ENCODE measurements at places on chromosomes 1 and 21.
A peak's percentile ranks its signal among the peaks of the same experiment; 100 is the strongest.

DNA sequence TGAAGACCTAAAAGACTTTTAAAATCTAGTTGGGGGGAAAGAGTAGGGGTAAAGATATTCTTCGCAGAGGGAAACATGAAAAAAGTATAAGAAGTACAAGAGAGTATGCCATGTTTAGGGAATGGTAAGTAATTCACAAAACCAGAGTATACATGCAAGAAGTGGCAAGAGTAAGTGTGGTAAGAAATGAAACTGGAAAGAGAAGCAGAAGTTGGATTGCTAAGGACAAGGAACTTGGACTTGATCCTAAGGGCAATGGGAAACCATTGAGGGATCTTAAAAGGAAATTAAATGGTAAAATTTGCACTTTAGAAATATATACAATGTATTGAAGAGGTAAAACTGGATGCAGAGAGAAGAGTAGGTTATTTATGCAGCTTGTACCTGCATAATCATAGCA lies 9.2 kb upstream of the ZNF644 start:
- DNase-seq = no peak

DNA sequence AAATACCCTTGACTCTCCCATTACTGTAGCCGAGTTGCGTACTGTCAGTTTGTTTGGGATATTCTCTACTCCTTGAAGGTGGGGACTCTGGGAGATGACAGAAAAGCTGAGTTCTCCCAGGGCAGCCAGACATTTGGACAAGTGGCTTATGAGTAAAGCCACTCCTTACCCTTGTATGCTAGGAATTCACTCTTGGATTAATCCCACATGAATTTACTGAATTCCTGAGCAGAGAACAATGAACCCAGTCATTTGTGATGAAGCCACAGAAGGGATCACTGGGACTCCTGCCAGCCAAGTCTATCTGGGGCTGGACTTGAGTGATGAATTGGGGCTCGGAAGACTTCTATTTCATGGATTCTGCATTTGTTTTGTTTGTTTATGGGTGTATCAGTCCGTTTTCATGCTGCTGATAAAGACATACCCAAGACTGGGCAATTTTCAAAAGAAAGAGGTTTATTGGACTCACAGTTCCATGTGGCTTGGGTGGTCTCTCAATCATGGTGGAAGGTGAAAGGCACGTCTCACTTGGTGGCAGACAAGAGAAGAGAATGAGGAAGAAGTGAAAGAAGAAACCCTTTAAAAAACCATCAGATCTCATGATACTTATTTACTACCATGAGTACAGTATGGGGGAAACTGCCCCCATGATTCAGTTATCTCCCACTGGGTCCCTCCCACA lies 25.1 kb downstream of the C1orf116 start:
- peak; percentile 98 for DNase-seq

DNA sequence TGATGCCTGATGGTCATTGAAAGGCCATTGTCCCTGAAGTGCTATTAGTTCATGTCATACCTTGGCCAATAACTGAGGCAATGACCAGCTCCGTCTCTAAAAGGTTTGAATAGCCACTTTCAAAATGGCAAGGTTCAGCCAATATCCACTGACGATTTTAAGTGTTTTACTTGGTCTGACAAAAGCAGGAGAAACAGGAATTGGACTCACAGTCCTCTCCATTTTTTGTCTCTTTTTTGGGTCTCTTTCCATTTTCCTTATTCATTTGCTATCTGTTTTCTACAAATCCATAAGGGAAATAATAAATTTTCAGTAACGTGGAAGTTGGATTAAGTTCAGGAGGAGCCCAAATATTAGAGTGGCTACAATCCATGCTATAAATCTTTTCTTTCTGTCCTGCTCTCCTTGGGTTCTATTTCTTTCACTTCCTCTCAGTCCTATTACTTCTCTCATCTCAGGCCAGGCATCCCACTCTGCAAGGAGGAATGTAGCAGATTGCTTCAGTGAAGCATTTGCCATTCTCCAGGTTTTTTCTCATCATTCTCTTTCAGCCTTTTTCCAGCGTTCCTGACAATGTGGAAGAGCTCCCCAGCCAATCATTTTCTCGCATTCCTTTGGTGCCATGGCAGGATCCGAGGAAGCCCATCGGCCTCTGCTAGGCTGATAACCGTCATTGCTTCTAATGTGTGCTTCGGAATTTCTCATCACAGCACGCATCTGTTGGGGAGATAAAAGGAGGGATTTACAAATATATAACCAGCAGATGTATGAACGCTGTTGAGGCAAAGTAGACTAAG lies 414.5 kb downstream of the ADGRL2 start:
- DNase-seq = no peak

DNA sequence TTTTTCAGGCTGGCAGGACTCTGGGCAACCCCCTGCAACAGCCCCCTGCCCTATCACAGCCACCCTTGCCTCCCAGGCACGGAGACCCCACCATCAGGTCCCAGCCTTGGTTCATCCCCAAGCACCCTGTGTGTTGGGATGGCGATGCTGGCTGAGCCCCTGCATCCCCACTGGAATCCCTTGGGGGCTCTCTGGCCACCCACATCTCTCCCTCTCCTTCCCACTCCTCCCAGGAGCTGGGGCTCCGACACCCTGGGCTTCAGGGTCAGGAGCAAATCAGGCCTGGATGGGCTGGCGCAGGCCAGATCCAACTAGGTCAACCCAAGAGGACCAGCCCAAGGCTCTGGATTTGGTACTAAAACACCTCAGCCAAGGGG lies 25.9 kb downstream of the COL6A1 start:
- no peak for DNase-seq

DNA sequence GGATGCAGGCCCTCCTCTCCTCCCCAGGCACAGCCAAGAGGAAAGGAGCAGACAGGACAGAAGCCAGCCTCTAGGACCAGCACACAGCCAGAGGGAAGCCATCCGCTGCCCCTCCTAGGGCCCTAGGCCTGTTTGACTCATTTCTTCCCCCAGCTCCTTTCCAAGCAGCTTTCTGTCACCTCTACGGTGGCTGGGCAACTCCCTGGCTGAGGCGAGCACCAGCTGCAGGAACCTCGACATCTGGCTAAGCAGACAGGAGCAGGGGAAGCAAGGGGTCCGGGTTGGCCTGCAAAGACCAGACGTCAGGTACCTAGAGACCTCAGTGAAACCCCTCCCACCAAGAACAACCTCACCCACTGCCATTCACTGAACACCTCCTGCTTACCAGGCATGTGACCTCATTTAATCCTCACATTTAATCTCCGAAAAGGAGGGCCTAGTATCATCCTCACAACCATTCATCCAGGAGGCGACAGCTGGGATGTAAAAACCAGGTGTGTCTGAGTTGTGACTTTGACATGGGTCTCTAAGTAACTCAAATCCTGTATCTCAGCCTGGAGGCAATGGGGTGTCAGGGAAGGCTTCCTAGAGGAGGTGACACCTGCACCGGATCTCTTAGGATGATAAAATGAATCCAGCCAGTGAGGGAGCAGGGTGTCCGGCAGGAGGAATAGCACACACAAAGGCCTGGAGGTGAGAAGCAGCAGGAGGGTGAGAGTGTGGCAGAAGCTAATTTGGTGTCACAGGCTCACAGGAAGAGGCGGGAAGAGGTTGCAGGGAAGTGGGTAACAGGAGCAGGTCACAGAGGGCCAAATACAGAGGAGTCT lies 5.9 kb downstream of the LRP8 start:
- no peak for DNase-seq

GRCh38 chr21:46633566-46633965 lies 1.9 kb upstream of the PRMT2 start:
- DNase-seq = no peak

DNA sequence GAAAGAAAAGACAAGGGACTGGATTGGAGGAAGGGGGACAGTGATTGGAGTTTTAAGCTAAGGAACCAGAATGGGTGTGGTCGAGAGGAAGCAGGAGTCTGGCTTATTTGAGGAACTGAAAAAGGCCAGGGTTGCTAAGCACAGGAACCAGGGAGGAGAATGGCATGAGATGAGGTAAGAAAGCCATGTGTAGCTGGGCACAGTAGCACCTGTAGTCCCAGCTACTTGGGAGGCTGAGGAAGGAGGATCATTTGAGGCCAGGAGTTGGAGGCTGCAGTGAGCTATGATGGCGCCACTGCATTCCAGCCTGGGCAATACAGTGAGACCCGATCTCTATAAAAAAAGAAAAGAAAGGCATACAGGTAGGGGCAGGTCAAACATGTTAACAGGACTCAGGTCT lies 8.1 kb upstream of the KHDRBS1 start:
- no peak for DNase-seq

DNA sequence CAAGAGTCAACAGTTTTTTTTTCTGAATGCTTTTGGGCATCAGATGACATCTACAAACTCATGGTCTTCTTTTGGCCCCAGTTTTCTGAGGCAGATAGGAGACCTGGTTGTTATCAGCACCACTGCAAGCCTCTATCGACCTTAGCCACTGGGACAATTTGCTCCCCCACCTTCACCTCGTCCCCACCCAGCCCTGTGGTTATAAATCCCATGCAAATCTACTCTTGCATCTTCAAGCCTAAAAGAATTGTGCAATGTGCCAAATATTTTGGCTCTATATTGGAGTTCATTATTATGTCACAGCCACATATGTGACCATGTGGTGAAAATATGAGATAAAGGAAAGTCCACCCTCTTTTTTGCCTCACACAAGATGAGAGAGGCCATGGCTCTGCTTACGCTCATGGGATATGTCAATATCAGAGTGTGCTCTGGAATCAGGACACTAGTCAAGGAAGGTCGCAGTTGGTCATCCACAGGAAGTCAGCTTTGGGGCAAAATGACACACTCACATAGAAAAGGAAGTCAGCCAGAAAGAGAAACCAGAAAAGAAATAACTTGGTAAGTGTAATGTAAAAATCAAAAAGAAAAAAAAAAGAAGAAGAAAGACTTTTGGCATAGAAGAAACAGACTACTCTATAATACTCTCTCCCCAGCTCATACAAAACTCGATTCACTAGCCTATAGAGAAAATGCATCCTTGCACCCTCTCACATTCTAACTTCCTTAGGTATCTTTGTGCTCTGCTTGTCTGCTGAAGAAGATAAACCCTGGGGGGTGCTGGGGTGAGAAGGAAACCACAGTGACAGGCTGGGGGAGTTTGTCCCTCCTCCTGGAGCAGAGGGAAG lies 21.2 kb downstream of the SLC30A10 start:
- no peak for DNase-seq

DNA sequence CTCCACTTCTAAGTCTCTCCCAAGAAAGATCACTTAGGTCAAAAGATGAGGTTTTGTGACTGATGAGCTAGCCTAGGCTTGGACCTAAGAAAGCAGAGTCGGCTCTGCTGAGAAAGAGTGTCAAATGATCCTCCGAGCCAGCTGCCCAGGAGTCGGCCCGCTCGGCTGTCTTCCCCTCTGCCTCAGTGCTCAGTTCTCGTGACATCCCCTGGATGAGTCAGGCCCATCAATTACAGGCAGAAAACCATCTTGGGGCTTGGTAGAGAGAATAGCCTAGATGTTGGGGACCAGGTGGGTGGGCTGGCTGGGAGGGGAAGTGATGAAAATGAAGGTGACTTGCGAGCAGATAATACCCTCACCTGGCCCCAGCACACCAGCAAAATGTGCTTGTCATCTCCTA lies 60.5 kb downstream of the SLC66A1 start:
- DNase-seq = no peak

DNA sequence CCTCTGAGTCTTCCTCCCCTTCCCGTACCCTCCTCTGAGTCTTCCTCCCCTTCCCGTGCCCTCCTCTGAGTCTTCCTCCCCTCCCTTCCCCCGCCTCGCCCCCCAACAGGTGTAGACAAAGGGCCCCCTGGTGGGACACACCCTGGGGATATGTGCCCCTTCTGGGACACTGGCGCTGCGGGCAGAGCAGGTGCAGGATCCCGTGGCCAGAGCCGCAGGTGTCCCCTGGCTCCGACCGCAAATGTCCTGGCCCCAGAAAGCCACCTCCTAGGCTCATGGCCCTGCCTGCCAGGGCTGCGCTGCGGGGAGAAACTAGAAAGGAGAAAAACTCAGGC lies 51.5 kb upstream of the ARHGEF16 start:
- DNase-seq = no peak

All from cardiac muscle cell (in vitro differentiated cells and primary cell).